Sigmoid colon (tissue), 7 donors: ENCODE measurements at places on chromosomes 2 and 18. TPM values are rescaled to one million over a fixed set of nuclear protein-coding genes. Genes with fewer than 3 reads are reported as not detected.

The SEC11C gene
- 9.4 TPM for total RNA-seq

The REG3G gene
- total RNA-seq: not detected

The ANKRD12 gene
- total RNA-seq: 88.5 TPM

The C2orf42 gene
- 24.3 TPM for total RNA-seq

The SPC25 gene
- not detected for total RNA-seq

The UGT1A4 gene
- not detected for total RNA-seq

The CCDC141 gene
- total RNA-seq: 4.5 TPM

The MLPH gene
- 21.9 TPM for total RNA-seq

The KCNJ3 gene
- total RNA-seq: under 0.01 TPM

The DSG2 gene
- total RNA-seq: 2.0 TPM

The RSAD2 gene
- total RNA-seq: 10.2 TPM

The NTSR2 gene
- total RNA-seq: not detected

The AGXT gene
- not detected for total RNA-seq

The GALNT5 gene
- total RNA-seq: under 0.01 TPM

The FAM237A gene
- not detected for total RNA-seq

The NOSTRIN gene
- total RNA-seq: 6.0 TPM

The CCBE1 gene
- 45.1 TPM for total RNA-seq
